Cardiac muscle cell (in vitro differentiated cells and primary cell): ENCODE measurements at places on chromosomes 16 and 17. TPM values are rescaled to one million over a fixed set of nuclear protein-coding genes. Genes with fewer than 3 reads are reported as not detected.
A peak's percentile ranks its signal among the peaks of the same experiment; 100 is the strongest.

- no peak for DNase-seq
These were observed 135.4 kb upstream of the SOX9 start for GRCh38 chr17:71985111-71986039.

GRCh38 chr16:86515777-86516622 is 5.7 kb downstream of the FOXF1 start:
- peak; percentile 49 for DNase-seq

DNA sequence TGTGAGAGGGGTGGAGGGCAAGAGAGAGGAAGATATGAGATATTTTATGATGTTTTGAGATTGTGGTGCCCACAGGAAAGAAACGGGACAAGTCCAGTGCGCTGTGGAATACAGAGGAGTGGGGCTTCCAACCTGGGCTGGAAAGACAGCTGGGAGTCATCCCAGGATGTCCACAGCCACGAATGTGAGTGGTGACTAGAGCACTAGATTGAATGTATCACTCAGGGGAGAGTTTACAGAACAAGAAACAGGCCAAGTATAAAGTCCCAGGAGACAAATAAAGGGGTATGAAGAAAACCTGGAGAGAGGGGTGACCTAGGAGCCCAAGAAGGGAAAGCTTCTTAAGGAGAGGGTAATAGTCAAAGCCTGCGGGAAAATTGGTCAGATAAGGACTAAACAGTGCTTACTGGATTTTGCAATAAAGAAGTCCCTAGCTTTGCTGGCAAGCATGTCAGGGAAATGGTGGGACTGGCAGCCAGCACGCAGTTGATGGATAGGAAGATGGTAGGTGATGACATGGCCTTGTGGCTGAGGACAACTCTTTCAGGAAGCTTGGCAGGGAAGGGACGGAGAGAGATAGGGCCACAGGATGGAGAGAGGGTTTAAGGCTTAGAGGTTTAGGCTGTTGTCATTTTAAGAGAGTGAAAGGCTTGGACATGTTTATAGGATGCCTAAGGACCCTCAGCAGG is 114.5 kb downstream of the AXIN2 start:
- DNase-seq = no peak

DNA sequence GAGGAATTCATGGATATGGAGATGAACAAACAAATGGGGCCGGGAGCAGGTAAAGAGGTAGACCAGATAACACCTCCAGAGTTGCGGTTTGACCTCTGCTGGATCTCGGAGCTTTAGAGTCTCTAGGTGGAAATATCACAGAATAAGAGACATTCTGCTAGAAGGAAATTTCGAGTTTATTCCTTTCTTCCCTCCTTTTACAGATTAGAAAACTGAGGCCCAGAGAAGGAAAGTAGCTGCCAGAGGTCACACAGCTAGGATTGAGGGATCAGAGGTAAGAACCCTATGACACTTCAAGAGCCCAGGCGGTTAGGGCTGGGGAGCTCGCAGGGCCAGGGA is 7.7 kb upstream of the COL1A1 start:
- no peak for DNase-seq

ITGB3 gene
- polyA plus RNA-seq = 4.6 and 6.9 TPM in 2 replicates

TMEM238L gene
- not detected in 2 replicates for polyA plus RNA-seq

DNA sequence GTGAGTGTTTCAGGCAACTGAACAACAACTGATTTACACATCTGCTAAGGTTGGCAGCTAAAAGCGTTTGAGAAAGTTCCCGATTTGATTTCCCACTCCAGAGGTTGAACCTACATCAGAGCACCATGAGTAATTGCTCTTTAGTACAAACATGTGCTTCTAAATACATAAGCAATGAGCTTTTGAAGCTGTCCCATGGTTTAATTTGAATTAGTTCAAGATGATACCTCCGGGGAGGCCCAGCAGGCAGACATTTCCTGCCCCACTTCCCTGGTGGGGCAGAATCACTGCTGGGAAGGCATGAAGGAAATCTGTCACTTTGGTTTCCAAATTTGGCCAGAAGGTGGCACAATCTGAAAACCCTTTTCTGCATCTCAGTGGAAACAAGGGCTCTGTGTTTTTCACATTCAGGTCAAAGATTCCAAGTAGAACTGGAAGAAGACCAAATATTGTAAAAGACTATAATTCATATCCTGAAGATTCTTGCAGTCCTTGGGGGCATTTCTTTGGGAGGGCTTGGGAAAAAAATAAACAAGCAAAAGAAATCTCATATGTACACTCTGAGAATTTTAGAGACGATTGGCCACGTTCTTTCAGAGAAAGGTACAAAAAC is 176.2 kb upstream of the FAM20A start:
- DNase-seq = peak; percentile 89

- no peak for DNase-seq
These were observed 5.8 kb downstream of the SLC5A2 start for GRCh38 chr16:31488468-31489297.

- no peak for DNase-seq
These were observed 29.1 kb downstream of the CDH13 start for GRCh38 chr16:82655720-82656490.

- DNase-seq = peak; percentile 80
These were observed 217.3 kb downstream of the RBFOX3 start for GRCh38 chr17:79393358-79394052.

GRCh38 chr16:6114691-6115090 is 1017.1 kb upstream of the EEF2KMT start:
- DNase-seq = no peak

C17orf113 gene
- polyA plus RNA-seq = 4.5 and 4.7 TPM in 2 replicates

DNA sequence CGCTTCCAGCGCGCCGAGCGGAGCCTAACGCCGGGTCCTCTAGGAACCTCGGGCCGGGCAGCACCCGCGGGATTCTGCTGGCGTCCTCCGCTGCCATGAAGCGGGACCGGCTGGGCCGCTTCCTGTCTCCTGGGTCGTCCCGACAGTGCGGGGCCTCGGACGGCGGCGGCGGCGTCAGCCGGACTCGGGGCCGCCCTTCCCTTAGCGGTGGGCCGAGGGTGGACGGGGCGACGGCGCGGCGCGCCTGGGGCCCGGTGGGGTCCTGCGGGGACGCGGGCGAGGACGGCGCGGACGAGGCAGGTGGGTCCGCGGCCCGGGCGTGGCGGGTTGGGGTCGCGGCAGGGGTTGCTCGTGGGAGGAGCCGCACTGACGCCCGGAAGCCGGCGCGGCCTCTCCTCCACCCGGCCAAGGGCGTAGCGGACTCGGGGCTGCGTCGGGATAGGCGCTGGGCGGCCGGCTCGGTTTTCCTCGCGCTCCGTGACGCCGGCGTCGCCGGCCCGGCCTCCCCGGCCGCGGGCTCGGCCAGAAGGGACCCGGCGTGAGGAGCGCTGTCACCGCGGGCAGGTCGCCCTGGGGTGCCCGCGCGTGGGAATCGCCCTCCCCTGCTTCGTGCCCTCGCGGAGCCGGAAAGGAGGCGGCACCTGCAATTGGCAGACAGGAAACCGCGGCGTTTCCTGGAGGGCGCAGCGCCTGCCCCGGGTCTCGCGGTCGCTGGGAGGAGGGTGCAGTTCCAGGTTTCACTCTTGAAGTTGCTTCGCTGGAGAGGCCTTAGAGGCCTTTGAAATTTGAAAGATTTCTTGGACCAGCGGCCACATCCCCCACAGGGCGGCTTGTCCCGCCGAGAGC is 432 bp downstream of the ZNF276 start:
- peak; percentile 72 for DNase-seq

GRCh38 chr17:76716839-76717215 is 6.1 kb upstream of the MXRA7 start:
- DNase-seq = no peak

DNA sequence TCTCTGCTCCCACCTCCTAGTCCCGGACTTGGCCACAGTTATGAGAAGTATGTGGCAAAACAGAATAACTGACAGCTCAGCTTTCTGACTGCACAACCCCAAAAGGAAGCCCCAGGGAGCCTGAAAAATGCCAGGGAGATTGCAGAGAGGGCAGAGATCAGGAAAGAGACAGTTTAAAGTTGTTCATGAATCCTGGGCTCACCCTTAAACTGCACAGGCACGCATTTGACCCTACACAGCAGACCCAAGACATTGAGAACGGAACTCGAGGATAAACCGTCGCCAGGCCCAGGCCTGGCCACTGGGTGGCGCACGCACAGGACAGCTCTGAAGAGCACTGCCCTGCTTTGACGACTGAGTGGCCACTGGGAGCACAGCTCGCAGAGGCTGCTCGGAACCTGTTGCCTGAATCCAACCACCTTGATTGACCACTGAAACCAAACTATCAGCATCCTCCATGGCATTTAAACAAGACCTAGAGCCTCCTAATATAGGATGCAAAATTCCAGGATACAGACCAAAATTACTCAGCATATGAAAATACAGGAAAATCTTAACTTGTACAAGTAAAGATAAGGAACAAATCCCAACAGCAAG is 114.0 kb downstream of the C16orf95 start:
- DNase-seq = peak; percentile 81

GRCh38 chr16:9258423-9259051 is 167.1 kb downstream of the HAPSTR1 start:
- DNase-seq = peak; percentile 70

GRCh38 chr17:82051776-82052637 is at the start of the genes GPS1 and RFNG:
GPS1 (plus strand) TSS chr17:82051898; CDS start chr17:82051932, 34 bp downstream.
RFNG (minus strand) TSS chr17:82051811; CDS start chr17:82051766, 45 bp downstream.
- DNase-seq = peak; percentile 63

KCNH6 gene
- polyA plus RNA-seq = 0.44 TPM in 1 of 2 replicates, not detected in the other

SDR42E2 gene
- not detected in 2 replicates for polyA plus RNA-seq

GRCh38 chr16:86584726-86585721 is 6.7 kb downstream of the FOXL1 start:
- DNase-seq = no peak

WWP2 gene
- 21.3 and 34.9 TPM in 2 replicates for polyA plus RNA-seq

DNA sequence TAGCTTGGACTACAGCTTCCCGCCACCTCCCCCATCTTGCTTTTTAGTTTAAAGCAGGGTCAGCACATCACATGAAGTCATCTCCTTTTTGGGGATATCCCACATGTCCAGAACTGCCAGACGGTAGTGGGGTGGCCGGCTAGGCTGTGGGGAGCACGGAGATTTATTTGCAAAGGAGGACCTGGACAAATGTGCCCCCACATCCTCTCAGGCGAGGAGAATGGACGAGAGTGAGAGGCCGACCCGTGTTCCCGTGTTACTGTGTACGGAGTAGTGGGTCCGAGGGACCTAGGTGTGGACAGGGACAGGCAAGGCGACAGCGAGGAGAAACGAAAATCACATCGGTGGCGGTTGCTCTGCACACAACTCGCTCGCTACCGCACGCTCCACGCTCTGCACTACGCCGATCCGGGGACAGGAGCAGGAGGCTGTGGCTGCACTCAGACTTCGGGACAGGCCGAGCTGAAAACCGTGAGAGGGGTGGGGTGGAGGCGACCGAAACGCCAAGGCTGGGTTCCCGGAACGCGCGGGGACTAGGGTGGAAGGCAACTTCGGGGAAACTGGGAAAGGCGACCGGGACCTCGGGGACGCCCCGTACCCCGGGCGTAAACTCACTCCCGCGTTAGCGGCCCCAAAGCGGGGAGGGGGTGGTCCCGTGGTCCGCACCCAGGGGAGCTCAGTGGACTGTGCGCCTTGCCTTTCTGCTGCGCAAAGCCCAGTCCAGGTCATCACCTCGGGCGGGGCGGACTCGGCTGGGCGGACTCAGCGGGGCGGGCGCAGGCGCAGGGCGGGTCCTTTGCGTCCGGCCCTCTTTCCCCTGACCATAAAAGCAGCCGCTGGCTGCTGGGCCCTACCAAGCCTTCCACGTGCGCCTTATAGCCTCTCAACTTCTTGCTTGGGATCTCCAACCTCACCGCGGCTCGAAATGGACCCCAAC is at the start of gene MT1A:
MT1A (plus strand) TSS at position 853 of the 937 bp plus-strand sequence; CDS start at position 926, 73 bp downstream.
- peak; percentile 69 for DNase-seq

KRT9 gene
- polyA plus RNA-seq = not detected in 2 replicates

DNA sequence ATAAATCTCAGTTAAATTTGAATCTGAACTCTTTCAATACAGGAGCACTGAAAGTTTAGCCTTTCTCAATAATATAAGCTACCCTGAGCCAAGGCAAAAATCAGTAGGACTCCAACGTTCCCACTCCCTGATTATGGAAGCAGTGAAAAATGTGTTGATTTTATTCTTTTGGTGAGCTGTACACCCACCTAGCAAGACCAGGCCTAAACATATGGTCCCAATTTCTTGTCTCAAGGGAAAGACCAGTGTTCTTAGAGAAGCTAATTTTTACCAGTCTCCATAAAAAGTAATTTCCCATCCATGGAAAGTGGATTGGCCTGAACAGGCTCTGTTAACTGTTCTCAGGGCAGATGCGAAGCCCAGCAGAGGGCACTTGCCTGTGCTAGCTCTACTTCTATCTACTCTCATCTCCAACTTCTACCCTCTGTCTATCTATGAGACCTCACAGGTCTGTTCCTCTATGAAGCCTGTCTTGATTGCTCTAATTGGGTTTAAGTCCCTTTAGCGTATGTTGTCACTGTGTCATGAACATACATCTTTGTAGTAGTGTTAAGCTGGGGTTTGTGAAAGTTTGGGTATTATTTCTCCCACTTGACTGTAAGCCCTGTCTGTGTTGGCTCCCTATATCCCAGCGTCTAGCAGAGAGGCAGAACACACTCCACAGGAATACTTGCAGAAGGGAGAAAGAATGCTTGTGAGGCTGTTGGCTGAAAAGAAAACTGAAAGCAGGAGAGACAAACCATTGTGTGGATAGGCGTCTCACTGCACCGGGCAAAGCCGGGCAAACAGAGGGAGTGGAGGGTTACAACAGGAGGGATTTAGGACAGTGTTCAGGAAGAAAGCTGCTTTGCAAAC is 167.1 kb upstream of the MAF start:
- peak; percentile 51 for DNase-seq

DNA sequence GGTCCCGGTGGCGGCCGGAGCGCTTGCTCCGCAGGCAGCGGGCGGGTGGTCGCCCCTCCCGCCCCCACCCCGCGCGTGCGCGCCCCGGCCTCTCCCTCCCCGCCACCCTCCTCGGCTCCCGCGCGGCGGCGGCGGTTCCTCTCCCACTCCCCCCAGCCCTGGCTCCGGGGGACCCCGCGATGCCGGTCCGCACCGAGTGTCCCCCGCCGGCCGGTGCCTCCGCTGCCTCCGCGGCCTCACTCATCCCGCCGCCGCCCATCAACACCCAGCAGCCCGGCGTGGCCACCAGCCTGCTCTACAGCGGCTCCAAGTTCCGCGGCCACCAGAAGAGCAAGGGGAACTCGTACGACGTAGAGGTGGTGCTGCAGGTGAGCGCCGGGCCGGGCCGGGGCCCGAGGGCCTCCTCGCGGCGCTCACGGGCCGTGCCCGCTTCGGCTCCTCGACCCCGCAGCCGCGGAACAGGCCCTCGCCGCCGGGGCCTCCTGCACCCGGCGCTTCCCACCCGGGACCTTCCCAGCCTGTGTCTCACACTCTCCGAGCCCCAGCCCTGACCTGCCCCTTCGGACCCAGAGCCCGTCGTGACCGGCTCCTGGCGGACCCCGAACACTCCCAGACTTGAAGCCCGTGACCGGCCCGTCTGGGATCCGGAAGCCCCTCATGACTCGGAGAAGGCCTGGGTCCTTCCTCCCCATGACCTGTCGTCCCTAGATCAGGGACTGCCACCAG is 490 bp downstream of the GID4 start:
- DNase-seq = peak; percentile 25

KRT14 gene
- polyA plus RNA-seq = 0.20 TPM in 1 of 2 replicates, not detected in the other
